ENCODE measurements at places on chromosomes 16 and 17. TPM values are rescaled to one million over a fixed set of nuclear protein-coding genes. Genes with fewer than 3 reads are reported as not detected.
A peak's percentile ranks its signal among the peaks of the same experiment; 100 is the strongest.

GRCh38 chr16:79500866-79501265 lies 99.7 kb downstream of the MAF start:
- DNase-seq, result no peak

- DNase-seq, result no peak
Observed at GRCh38 chr17:66177048-66177447, 14.9 kb downstream of the CEP112 start.

GRCh38 chr17:62664336-62665120 lies 37.1 kb downstream of the MRC2 start:
- DNase-seq, result no peak

- peak; percentile 90 for DNase-seq
Observed at GRCh38 chr16:527015-527903, at the start of gene CAPN15. TSS of gene CAPN15 (plus strand) at chr16:527712. CDS start at chr16:546839, 19,127 bp downstream.

- DNase-seq, result no peak
Observed at GRCh38 chr16:73265935-73266334, 218.0 kb upstream of the ZFHX3 start.

DNA sequence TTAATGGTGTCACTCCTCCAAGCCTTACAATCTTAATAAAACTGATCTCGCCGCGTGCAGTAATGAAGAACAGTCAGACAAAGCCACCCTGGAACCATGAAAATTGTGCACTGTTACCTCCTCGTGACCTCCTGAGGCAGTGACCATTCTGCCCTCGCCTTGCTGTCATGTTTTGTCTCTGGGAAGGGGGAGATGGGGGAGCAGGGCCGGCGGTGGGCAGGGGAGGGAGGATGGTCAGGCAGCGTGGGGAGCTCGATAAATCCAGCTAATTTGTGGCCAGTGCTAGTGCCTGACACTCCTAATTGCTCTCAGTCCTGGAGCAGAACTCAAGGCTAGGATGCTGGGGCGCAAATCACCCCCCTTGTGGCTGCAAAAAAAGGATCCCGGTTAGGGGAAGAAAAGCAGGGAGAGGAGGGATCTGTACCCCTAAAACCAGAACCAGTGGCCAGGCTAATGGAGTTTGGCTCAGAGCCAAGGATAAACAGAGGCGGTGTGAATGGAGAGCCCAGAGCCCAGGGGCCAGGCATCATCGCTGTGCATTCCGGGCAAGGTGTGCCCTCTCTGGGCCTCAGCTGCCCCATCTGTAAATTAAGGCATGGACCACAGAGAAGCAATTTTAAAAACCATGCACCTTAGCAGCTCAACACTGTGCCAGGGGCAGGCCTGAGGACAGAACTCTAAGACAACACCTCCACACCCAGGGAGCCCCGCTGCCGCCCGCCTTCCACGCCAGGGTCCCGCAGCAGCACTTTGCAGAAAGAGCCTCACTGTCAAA lies 113.3 kb downstream of the ZNF423 start:
- no peak for DNase-seq

- DNase-seq, result peak; percentile 78
Observed at GRCh38 chr16:2474877-2475412, at the start of gene TBC1D24. TSS of gene TBC1D24 (plus strand) at chr16:2475127. CDS start at chr16:2496149, 21,022 bp downstream.

DNA sequence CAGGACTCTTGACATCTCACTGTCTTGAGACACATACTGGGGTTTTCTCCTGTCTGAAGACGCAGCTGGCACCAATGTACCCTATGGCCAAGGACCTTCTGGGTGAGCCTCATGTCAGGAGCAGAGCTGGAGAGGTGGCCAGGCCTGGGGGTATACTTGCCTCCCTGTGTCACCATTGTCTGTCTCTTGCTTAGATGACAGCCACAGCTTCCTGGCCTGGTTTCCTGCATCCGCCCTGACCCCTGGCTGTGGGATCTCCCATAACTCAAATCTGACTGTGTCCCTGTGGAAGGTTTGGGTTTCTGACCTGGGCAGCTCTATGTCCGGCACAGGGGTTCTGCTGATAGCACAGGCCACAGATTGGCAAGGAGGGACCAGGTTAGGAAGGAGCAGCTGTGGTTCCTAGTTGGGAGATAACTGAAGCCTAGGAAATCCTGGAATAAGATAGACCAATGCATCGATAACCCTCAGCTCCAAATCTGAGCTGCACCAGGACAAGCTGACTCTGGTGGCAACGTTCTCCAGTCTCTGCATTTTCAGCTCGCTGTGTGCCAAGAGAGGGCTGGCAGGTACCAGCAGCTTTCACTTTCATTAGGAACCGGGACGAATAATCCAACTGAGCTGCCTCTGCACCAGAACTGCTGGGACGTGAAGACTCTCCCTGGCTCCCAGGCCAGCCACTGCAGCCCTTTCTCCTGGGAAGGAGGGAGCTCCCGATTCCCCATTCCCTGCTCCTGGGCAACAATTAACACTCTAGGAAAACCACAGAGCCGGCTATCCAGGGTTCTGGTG lies 5.0 kb downstream of the DEXI start:
- DNase-seq, result no peak

DNA sequence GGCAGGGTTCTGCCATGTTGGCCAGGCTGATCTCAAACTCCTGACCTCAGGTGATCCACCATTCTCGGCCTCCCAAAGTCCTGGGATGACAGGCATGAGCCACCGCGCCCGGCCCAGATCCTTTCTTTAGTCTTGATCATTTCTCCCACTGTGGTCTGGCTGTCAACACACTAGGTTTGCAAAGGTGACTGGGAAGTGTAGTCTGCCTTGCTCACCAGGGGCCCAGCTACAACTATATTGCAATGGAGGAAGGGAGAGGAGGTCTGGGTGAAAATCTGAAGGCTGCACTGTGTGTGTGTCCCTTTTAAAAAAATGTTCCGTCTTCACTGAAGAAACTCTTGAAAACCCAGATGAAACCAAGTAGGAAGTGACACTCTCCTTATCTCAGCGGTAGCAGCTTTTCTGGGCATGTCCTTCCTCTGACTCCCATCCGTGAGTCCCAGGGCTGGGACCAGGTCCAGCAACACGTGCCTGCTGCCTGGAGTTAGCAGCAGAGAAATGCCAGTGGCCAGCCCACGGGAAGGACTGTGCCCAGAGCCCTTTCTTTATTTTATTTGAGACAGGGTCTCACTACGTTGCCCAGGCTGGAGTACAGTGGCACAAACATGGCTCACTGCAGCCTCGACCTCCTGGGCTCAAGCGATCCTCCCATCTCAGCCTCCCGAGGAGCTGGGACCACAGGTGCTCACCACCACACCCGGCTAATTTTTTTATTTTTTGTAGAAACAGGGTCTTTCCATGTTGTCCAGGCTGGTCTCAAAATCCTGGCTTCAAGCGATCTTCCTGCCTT lies 17.8 kb upstream of the KIF19 start:
- DNase-seq, result no peak

- peak; percentile 99 for DNase-seq
Observed at GRCh38 chr17:57442914-57443571, 186.7 kb downstream of the MSI2 start.

DNA sequence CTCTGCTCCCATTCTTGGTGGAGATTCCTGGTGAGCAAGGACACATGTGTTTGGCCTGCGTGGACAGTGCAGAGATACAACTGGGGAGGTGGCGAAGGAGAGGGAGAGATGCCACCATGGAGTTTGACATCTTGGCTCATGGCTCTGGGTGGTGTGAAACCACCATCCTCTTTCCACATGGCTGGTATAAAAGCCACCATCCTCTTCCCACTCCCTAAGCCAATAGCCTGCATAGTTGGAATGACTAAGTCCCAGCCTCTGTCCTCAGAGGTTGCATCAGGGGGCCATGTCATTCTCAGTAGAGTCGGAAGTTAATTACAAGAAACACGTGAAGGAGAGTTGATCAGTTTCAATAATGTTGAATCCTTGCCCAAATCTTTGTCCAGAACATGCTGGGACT lies 10.0 kb downstream of the RBFOX1 start:
- DNase-seq, result no peak

GRCh38 chr16:57642160-57643135 lies 14.0 kb downstream of the ADGRG1 start:
- DNase-seq, result no peak

- DNase-seq, result no peak
Observed at GRCh38 chr17:5424909-5425308, 4.9 kb downstream of the RPAIN start.

DNA sequence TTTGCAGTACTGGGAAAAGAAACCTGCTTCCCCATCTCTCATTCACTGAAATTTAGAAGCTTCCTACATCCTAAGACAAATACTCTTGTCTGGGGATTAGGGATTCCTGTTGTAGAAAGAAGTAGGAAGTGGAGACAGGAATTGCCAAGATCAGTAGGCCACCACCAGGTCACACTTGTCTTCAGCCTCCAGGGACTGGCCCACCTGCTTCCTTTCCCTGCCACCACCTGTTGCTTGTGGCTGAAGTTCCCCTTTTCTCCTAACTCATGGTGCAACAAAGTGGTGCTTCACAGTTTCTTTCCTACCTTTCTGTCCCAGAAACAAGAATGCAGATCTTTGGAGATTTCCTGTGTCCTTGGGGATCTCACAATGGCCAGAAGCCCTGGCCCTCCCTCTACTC lies 82.4 kb downstream of the WNT3 start:
- no peak for DNase-seq

GRCh38 chr17:79325709-79326430 lies 251.2 kb downstream of the ENGASE start:
- peak; percentile 12 for DNase-seq

DNA sequence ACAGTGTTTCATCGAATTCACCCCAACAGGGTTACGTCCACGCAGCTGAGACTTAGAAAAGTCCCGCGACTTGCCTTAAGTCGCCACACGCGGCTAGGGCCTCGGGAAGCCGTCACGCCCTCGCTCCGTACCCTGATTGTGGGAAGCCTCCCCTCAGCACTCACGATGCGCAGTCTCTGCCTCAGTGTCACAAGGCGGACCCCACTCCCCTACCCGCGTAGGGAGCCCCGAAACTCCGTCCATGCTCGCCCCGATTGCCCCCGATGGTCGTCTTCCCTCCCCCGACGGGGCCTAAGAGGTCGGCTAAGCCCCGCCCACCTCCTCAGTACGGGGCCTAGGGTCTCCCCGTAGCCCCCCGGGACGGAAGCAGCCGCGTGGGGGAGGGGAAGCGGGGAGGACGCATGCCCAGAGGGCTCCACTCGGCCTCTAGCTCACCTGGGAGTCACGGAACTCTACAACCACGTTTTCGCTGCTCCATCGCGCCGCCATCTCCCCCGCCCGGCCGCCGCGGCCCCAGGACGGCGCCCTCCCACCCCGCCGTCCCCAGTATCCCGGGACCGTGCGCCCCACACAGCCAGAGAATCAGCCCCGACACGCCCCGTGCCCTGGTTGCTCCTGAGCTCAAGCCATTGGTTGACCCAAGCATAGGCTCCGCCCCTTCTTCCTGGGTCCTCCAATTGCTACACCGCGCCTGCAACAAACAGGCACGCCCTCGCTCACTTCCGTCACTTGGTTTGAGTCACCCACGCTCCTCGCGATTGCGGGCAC lies at the start of gene WDR59:
TSS of gene WDR59 (minus strand) at position 595 of the 768 bp plus-strand sequence. CDS start at position 489, 106 bp downstream.
- DNase-seq, result peak; percentile 98

GRCh38 chr17:44601539-44601938 lies 44.3 kb downstream of the FZD2 start:
- no peak for DNase-seq

GRCh38 chr17:8327303-8327649 lies 12.4 kb upstream of the ODF4 start:
- DNase-seq, result no peak

- DNase-seq, result peak; percentile 64
Observed at GRCh38 chr17:75096082-75096625, 8.4 kb downstream of the SLC16A5 start.

DNA sequence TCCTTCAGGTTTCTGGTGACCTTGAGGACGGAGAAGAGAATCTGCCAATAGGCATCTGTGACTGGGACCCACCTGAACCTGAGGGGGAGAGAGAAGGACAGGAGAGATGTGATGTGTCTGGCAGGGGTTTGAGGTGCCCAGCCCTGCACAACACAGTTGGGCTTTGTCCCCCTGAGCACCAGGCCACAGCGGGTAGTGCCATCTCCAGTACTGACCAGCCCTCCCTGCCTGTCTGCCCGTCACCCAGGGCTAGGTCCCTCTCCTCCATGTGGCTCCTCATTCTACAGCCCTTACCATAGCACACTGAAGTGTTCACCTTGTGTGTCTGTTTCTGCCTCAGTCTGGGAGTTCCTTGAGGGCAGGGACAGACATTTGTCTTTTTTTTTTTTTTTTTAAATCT lies 30.8 kb downstream of the NLRP1 start:
- no peak for DNase-seq

- DNase-seq, result no peak
Observed at GRCh38 chr17:64218066-64218465, 45.0 kb downstream of the TEX2 start.

DNA sequence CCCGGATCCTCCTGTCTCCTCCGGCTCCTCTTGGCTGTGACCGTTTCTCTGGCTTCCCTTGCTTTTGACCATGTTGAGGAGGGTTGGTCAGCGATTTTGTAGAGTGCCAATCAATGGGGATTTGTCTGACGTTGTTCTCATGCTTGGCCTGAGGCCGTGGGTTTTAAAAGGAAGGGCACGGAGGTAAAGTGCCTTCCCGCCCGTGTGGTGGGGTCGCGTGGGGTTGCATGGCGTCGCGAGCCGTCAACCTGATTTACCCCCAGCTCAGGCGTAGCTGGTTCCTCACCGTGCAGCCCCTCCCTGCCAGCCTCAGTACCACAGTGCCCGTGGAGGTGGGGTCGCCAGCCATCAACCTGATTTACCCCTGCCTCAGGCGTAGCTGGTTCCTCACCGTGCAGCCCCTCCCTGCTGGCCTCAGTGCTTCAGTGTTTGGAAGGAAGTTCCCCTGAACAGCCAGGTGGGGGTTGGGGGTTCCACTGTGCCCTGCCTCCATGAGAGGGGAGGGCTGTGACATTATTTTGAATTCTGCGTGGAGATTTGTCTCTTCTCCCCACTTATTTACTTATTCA lies 5.0 kb downstream of the TPSAB1 start:
- DNase-seq, result no peak

GRCh38 chr17:66462010-66462409 lies 159.6 kb downstream of the PRKCA start:
- DNase-seq, result no peak

GRCh38 chr17:76529224-76530094 lies 8.1 kb downstream of the CYGB start:
- peak; percentile 87 for DNase-seq

DNA sequence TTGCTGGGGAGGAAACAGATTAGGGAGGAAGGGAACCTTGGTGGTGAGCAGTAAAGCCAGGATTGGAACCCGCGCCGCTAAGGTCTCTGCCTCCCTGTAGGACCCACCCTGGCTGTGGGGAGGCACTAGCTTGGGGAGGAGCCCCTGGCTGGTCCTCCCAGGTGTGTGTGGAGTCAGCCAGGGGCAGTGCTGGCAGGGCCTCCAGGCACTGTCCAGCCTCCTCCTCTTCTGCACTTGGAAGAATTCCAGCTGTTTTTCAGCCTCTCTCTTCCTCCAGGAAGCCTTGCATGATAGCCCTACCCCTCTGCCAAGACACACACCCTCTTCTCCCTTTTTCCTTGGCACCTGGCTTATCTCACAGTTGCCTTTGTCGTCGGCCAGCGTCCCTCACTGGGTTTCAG lies 34.8 kb downstream of the TMEM235 start:
- no peak for DNase-seq

- no peak for DNase-seq
Observed at GRCh38 chr16:27156579-27156978, 46.7 kb upstream of the KDM8 start.

The TBKBP1 gene
- total RNA-seq, result 5.4 TPM

The FOXN1 gene
- total RNA-seq, result not detected

The KRTAP9-2 gene
- total RNA-seq, result not detected

The ATMIN gene
- 41.5 TPM for total RNA-seq

The CCDC78 gene
- total RNA-seq, result 7.0 TPM

The PIRT gene
- total RNA-seq, result not detected

The KCTD13 gene
- total RNA-seq, result 12.2 TPM

The GRAP gene
- not detected for total RNA-seq

The CAPNS2 gene
- total RNA-seq, result not detected

The HS3ST3A1 gene
- 19.8 TPM for total RNA-seq

The TBX21 gene
- not detected for total RNA-seq
